Small intestine (tissue), 16 donors: ENCODE measurements at places on chromosomes 4 and X.

GRCh38 chr4:39068907-39069306 is 6.9 kb downstream of the KLHL5 start:
- H3K27me3 ChIP-seq = no peaks in the 10 kb centered on the region
- H3K4me3 ChIP-seq = no peak overlapping the region
- H3K4me1 ChIP-seq = no peaks in the 10 kb centered on the region
- H3K36me3 ChIP-seq = no peaks in the 10 kb centered on the region

- no peak overlapping the region for H3K27ac ChIP-seq
- H3K4me3 ChIP-seq = no peak overlapping the region
- no peak for DNase-seq
- no peaks in the 10 kb centered on the region for H3K4me1 ChIP-seq
- no peaks in the 10 kb centered on the region for H3K36me3 ChIP-seq
These were observed 1210.4 kb downstream of the ADGRL3 start for GRCh38 chr4:62410371-62411003.

DNA sequence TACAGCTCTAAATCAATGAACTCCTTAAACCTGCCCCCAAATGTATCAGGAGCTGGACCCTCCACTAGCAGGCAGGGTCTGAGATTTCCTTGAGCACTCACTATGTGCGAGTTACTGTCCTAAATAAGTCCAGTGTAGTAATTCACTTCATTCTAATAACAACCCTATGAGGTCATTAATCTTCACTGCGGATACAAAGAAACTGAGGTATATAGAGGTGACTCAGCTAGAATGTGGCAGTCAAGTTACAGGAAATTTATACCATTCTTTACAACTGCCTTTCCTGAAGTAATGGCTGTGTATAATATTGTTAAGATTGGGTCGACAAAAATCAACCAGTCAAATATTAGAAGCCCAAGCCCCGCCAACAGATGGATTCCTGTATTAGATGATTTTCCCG is 473.9 kb upstream of the FTHL17 start:
- no peak for DNase-seq
- H3K4me1 ChIP-seq = no peaks in the 10 kb centered on the region
- no peaks in the 10 kb centered on the region for H3K36me3 ChIP-seq
- H3K27me3 ChIP-seq = no peaks in the 10 kb centered on the region
- no peak overlapping the region for H3K4me3 ChIP-seq

DNA sequence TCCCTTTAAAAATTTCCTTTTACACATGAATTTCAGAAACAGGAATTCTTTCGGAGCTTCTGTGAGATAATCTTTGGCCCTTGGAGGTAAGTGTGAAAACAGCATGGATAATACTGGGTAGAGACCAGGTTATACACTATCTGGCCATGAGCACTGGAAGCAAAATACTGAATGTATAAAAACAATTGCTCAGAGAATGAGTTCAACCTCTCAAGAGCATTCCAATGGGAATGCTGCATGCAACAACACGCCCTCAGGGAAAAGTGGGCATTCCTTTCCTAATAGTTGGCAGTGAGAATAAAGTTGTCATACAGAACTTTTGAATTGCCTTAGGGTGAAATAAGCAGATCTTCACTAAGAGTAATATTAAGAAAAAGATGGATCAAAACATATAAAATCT is 574.8 kb upstream of the DIPK2B start:
- no peak overlapping the region for H3K27ac ChIP-seq
- DNase-seq = no peak
- H3K4me3 ChIP-seq = no peak overlapping the region
- H3K27me3 ChIP-seq = no peaks in the 10 kb centered on the region
- no peaks in the 10 kb centered on the region for H3K4me1 ChIP-seq

DNA sequence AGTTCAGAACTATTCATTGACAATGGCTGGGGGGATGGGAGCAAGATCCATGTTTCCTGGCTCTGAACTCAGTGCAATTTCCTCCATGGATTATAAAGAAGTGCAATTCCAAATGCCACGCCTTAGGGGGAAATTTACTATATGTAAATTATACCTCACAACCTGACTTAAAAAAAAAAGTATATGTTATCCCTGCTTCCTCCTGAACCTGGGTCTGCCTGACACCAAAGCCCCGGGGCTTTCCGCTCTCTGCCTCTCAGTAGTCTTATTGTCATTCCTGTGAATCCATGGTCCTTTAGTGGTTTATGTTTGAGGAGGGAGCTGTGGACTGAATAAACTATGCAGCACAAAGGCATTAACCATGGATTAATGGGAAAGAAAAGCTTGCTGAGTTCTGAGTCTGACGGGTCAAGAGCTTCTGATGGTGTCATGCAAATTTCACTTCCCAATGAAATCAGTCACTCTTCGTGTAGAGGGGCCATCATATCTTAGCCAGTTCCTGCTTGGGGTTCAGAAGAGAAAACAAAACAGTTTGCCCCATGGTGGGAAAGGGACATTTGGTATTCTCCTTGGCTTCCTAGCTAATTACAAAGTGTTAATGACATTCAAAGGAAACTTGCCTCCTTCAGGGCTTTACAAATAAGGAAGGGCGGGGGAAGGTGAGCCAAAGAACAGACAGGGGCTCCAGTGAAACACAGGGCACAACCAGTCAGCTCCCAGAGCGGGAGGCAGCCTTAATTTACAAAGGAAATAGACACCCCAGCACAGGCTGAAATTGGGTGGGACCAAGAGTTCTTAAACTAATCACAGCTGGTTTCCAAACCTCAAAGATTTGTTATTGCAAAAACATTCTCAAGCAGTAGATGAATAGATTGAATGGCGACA is 14.3 kb downstream of the FAM9C start:
- peaks cover 26% of the 10 kb centered on the region for H3K4me1 ChIP-seq
- peak overlapping the region; percentile 73 for H3K27ac ChIP-seq
- DNase-seq = peak; percentile 56
- no peaks in the 10 kb centered on the region for H3K27me3 ChIP-seq
